ENCODE measurements at places on chromosomes 3 and 15.

DNA sequence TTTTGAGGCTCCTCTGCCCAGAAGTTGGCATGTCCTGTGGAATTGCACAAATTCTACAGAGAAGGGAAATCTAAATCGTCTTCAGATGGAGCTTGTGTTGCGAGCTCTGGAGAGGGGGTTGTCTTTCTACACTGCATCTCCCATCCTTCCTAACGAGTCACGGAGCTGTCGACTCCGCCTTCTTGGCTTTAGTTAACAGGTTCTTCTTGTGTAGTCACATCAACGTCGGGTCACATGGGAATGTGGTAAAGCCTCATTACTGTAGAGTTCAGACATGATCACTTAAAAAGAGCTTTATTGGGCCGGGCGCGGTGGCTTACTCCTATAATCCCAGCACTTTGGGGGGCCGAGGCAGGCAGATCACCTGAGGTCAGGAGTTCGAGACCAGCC is 60.0 kb downstream of the DNASE1L3 start:
- no peak for DNase-seq

DNA sequence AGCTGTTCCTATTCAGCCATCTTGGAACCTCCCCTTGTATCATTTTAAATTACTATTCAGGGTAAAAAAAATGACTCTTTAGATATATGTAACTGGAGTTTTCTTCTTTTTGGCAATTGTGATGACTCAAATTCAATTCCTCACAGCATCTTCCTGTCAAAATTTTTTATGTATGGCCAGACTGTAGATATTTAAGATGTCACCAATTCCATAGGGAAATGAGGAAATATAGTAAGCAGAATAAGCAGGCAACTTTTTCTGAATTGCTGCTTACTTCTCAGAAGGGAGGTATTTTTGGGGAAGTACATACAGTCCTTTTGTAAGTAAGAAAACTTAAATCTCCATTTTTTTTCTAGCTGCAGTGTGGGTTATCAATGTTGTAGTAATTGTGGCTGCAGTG is 28.8 kb downstream of the EAF2 start:
- DNase-seq: no peak

GRCh38 chr3:152729906-152730305 is 105.0 kb upstream of the P2RY1 start:
- DNase-seq: no peak

DNA sequence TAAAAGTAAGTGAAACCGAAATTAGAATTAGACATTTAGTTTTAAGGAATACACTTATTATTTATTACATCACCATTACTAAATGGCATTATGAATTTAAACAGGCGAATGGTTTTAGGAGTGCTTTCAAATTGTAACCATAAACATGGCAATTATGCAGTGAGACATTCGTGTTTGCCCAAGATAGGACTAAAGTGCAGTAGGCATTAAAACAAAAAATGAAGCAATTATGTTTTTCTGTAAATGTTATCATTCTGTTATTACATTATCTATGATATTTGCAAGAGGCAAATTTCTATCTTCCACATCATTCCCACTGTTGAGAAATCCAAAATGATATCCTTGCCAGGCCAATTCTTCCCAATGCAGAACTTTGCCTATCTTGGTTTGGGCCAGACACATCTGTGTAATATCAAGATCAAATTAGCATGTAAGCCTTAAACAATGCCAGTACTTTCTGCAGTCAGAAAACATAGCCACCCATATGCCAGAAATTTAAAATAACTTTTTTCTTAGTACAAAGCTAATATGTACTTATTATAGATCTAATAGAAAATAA is 156.9 kb downstream of the ATP8B4 start:
- DNase-seq: no peak

Data from NCI-H1417 (cell line).